ENCODE measurements at places on chromosomes 5 and 9. TPM values are rescaled to one million over a fixed set of nuclear protein-coding genes. Genes with fewer than 3 reads are reported as not detected.

Gene IRX4
- total RNA-seq: 41.2 TPM

Gene SLC36A2
- not detected for total RNA-seq

Gene PSMB7
- total RNA-seq: 264 TPM

- H3K27me3 ChIP-seq: no peaks in the 10 kb centered on the region
- no peak overlapping the region for H3K4me3 ChIP-seq
- H3K4me1 ChIP-seq: peaks cover 25% of the 10 kb centered on the region
- no peaks in the 10 kb centered on the region for H3K36me3 ChIP-seq
Measured at GRCh38 chr5:41193456-41194205, 19.7 kb downstream of the C6 start.

GRCh38 chr9:71179183-71179582 is 57.8 kb upstream of the TRPM3 start:
- H3K36me3 ChIP-seq: no peaks in the 10 kb centered on the region
- H3K4me1 ChIP-seq: no peaks in the 10 kb centered on the region
- no peak for DNase-seq
- H3K27ac ChIP-seq: no peak overlapping the region

DNA sequence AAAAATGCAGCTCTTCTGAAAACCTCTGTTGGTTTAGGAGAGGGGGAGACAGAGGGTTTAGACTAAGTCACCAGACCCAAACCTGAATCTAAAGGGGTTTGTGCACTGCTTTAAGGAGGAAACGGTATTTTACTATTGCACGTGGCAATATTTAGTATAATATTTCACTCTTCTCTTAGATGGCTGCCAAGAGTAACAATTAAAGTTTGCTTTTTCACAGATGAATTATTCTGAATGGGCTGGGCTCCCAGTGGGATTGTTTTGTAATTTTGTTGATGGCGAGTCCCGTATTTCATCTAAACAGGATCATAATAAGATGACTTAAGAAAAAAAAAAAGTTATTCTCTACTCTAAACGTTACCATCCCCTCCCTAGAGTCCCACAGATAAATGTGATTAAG is 245.4 kb downstream of the PCSK5 start:
- no peaks in the 10 kb centered on the region for H3K27me3 ChIP-seq
- peak; percentile 43 for DNase-seq
- no peak overlapping the region for H3K4me3 ChIP-seq
- H3K36me3 ChIP-seq: no peaks in the 10 kb centered on the region
- H3K27ac ChIP-seq: no peak overlapping the region

- peaks cover 30% of the 10 kb centered on the region for H3K36me3 ChIP-seq
- no peak overlapping the region for H3K27ac ChIP-seq
- H3K27me3 ChIP-seq: no peaks in the 10 kb centered on the region
- H3K4me1 ChIP-seq: no peaks in the 10 kb centered on the region
- peak overlapping the region; percentile 76 for H3K4me3 ChIP-seq
- DNase-seq: no peak
Measured at GRCh38 chr9:136808075-136808805, 492 bp downstream of the RABL6 start.

DNA sequence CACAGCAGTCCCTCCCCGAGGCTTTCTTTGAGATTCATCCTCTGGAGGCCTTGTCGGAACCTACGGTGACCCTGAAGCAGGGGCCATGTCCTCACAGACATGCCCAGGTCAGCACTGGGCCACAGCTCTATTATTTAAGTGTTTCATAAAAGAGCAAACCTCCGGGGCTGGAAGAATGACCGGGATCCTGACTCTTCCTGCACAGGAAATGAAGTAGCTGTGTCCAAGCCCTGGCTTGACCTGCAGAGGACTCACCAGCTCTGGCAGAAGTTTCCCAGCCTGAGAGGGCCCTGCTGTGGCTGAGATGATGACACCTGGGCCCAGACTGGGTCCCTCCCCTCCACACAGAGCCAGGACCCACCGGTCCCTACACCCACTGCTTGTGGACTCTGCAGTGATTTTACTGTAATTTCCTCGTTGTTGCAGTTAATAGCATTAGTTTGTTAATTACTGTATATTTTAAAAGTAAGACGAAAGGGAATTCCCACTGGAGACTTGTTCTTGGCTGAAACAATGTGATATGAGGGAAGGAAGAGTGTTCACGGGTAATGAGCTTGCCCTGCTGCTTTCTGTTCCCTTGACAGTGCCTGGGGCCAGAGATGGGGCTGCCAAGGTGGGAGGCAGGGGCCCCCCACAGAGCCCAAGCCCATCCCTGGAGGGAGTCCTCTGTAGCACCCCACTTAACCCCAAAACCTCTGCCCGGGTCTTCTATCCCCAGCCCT is 72.2 kb downstream of the PCDH1 start:
- H3K27ac ChIP-seq: no peak overlapping the region
- peaks cover 73% of the 10 kb centered on the region for H3K27me3 ChIP-seq
- no peaks in the 10 kb centered on the region for H3K4me1 ChIP-seq
- DNase-seq: no peak
- no peak overlapping the region for H3K4me3 ChIP-seq
- H3K36me3 ChIP-seq: no peaks in the 10 kb centered on the region

GRCh38 chr5:78058625-78059024 is 235.9 kb downstream of the AP3B1 start:
- DNase-seq: no peak
- no peak overlapping the region for H3K27ac ChIP-seq
- no peaks in the 10 kb centered on the region for H3K27me3 ChIP-seq
- no peaks in the 10 kb centered on the region for H3K36me3 ChIP-seq
- no peak overlapping the region for H3K4me3 ChIP-seq

DNA sequence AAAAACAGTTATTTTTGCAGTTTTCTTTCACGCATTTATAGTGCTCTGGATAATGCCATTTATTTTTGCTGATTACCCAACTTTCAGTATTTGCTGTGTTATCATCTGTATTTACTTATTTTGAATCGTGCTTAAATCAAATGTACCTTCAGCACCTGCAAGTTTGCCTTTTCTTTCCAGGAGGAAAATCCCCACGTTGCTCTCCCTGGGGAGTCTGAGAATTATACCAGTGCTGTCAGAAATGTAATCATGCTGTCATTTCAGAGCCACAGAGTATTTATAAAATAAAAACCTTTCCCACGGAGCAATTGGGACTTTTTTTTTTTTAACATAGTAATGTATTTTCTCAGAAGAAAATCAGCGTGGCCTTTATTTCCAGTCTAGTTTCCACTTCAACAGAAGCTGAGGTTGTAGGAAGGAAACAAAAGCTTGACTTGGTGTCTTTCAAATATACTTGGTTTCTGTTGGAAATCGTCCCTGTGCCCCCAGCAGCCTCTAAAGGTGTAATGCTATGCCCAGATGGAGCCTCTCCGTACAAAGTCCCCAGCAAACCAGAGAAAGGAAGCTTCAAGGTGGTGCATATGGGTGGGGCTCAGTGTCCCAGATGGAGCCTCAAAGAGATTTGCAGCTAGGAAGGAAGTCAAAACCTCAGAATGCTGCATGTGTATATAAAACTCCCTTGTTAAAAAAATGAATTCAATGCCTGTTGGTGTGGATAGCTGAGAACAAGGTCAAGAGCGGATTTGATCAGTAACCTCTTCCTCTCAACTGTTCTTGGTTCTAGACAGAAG is 2.1 kb downstream of the GPR150 start:
- H3K27ac ChIP-seq: no peak overlapping the region
- DNase-seq: no peak
- no peaks in the 10 kb centered on the region for H3K27me3 ChIP-seq
- no peak overlapping the region for H3K4me3 ChIP-seq
- no peaks in the 10 kb centered on the region for H3K36me3 ChIP-seq

DNA sequence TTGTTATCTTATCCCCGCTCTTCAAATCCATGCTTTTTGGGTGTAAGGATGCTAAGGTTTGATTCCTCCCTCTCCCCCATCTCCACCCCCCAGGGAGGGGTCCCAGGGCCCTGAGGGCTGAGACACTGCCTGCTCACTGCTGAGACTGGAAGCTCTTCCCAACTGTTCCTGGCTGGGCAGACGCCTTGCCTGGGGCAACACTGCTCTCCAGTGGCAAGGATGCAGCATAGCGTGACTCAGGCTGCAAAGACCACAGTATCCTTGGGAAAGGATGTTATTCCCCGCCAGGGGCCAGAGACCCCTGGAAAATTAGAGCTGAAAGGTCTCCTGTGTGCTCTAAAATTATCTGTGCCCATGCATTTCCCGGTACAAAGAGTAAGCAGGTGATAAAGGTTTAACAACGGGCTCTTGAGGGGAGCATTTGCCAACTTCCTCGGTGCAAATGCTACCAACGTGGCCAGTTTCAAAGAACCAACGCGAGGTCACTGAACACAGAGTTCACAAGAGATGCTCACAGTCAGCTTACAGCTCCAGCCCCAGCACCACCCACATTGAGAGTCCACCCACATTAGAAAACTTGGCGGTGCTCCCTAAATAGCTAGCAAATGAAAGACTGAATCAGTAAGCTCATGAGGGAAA is 271.9 kb downstream of the NSG2 start:
- DNase-seq: peak; percentile 70
- H3K27me3 ChIP-seq: peaks cover 71% of the 10 kb centered on the region
- H3K27ac ChIP-seq: no peak overlapping the region
- H3K36me3 ChIP-seq: no peaks in the 10 kb centered on the region
- no peaks in the 10 kb centered on the region for H3K4me1 ChIP-seq

GRCh38 chr9:38047301-38048251 is 21.5 kb downstream of the SHB start:
- peaks cover 42% of the 10 kb centered on the region for H3K4me1 ChIP-seq
- no peaks in the 10 kb centered on the region for H3K27me3 ChIP-seq
- H3K36me3 ChIP-seq: peaks cover 6% of the 10 kb centered on the region
- H3K27ac ChIP-seq: peak overlapping the region; percentile 81

DNA sequence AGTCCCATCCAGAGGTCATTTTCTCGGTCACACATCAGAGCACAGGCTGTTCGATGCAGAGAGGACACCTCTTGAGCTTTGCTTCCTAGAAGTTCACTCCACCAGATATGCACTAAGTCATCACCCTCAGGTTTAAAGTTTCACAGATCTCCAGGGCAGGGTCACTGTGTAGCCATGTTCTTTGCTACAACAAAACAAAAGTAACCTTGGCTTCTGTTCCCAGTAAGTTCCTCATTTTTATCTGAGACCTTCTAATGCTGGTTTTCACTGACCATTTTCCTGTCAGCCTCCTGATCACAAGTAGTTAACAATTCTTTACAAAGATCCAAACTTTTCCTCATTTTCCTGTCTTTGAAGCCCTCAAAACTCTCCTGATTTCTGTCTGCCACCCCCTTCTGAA is 97.5 kb upstream of the CTSV start:
- DNase-seq: no peak
- H3K27me3 ChIP-seq: no peaks in the 10 kb centered on the region
- H3K27ac ChIP-seq: no peak overlapping the region
- no peak overlapping the region for H3K4me3 ChIP-seq
- no peaks in the 10 kb centered on the region for H3K36me3 ChIP-seq

GRCh38 chr9:123337971-123338370 is 18.0 kb upstream of the CRB2 start:
- peaks cover 15% of the 10 kb centered on the region for H3K4me1 ChIP-seq
- no peak for DNase-seq
- no peak overlapping the region for H3K4me3 ChIP-seq
- no peaks in the 10 kb centered on the region for H3K27me3 ChIP-seq
- H3K27ac ChIP-seq: no peak overlapping the region

- no peak for DNase-seq
- H3K4me3 ChIP-seq: no peak overlapping the region
- no peaks in the 10 kb centered on the region for H3K36me3 ChIP-seq
- peaks cover 64% of the 10 kb centered on the region for H3K27me3 ChIP-seq
- no peak overlapping the region for H3K27ac ChIP-seq
Measured at GRCh38 chr5:96439477-96440184, 6.6 kb upstream of the PCSK1 start.

GRCh38 chr5:179205277-179205676 is 140.0 kb downstream of the ADAMTS2 start:
- no peak overlapping the region for H3K27ac ChIP-seq
- no peaks in the 10 kb centered on the region for H3K36me3 ChIP-seq
- H3K4me1 ChIP-seq: peaks cover 9% of the 10 kb centered on the region
- H3K27me3 ChIP-seq: no peaks in the 10 kb centered on the region
- no peak overlapping the region for H3K4me3 ChIP-seq
